Left renal pelvis (tissue), 4 donors: ENCODE measurements at places on chromosomes 4 and X. TPM values are rescaled to one million over a fixed set of nuclear protein-coding genes. Genes with fewer than 3 reads are reported as not detected.

Gene CENPVL2
- 0.32 TPM for polyA plus RNA-seq

Gene GAGE12H
- not detected for polyA plus RNA-seq

Gene CSAG3
- polyA plus RNA-seq: not detected

Gene PPBP
- 12.1 TPM for polyA plus RNA-seq

Gene FGFBP2
- 0.35 TPM for polyA plus RNA-seq

Gene LEF1
- 97.1 TPM for polyA plus RNA-seq

Gene TRIM75
- polyA plus RNA-seq: not detected

Gene WDR1
- 167 TPM for polyA plus RNA-seq

Gene ADGRL3
- 61.0 TPM for polyA plus RNA-seq

Gene CT45A3
- polyA plus RNA-seq: not detected

Gene MAGEA3
- not detected for polyA plus RNA-seq

Gene SMIM10L2A
- polyA plus RNA-seq: 9.4 TPM

Gene RRH
- polyA plus RNA-seq: 0.26 TPM

Gene CCDC110
- 2.4 TPM for polyA plus RNA-seq

Gene FGG
- polyA plus RNA-seq: 0.27 TPM

Gene ARHGAP4
- 16.5 TPM for polyA plus RNA-seq

Gene TMEM255A
- 13.5 TPM for polyA plus RNA-seq

Gene HPGDS
- 3.1 TPM for polyA plus RNA-seq

Gene ADH4
- polyA plus RNA-seq: 0.96 TPM

Gene STS
- polyA plus RNA-seq: 8.7 TPM

Gene CXCL11
- polyA plus RNA-seq: 0.40 TPM

Gene UGT2B17
- not detected for polyA plus RNA-seq

Gene FREM3
- 0.34 TPM for polyA plus RNA-seq

Gene CFAP47
- polyA plus RNA-seq: 0.56 TPM

Gene SPANXN3
- polyA plus RNA-seq: not detected

Gene STX18
- 88.1 TPM for polyA plus RNA-seq

Gene SLC35A2
- polyA plus RNA-seq: 30.6 TPM
